ENCODE measurements at places on chromosomes 1 and 21. TPM values are rescaled to one million over a fixed set of nuclear protein-coding genes. Genes with fewer than 3 reads are reported as not detected.

- no peak for DNase-seq
These were observed 16.6 kb upstream of the EDEM3 start for GRCh38 chr1:184771190-184771691.

DNA sequence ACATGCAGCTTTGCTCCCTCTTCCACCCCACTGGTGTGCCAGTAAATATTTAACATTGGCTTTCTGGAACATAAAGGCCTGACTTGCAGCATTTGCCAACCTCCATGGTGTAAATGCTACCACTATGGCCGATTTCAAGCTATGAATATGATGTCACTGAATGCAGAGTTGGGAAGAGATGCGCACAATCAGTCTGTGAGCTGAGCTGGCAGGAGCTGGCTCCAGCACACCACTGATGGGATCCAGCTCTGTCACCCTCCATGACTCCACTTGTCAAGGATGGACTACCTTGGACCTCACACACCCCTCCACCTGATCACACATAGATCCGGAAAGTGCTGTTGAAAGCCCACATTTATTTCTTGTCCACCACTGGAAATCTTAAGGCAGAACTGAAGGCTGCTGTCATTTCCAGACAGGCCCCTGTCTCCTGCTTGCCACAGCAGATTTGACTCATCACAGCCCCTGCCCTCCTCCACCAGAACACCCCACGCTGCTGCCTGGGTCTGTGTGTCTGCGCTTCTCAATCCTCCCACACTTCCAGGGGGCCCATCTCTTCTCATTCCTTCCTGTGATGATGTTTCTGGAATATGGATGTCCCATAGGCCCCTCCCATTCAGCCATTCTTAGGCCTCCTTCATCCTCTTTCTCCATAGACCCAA is 82.2 kb upstream of the BCAR3 start:
- no peak for DNase-seq

DNA sequence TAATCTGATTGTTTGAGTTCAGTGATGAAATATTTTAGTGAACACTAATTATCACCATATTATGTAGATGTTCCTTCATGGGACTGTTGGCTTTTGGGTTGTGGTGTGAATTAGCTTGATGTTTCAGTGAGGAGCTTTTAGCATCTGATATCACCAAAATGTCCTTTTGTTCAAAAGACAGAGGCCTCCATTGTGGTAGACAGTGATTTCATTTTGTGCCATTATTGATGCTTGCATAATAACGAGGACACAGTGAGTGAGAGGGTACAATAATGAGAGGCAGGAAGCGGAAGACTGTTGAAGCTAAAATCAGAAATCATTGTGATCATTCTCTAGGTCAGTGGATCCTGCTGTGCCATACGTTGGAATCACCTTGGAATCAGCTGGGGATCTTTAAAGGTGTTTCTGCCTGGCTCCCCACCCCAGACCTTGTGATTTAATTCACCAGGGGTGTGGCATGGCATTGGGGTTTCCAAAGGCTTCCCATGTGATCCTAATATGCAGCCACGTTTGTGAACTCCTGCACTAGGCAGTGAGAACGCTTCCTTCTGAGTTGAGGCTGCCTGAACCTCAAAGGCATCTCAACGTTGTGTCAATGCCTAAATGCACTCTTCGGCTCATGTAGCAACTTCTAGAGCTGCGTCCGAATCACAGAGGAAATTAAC is 82.1 kb upstream of the KIF1B start:
- DNase-seq: no peak

LCE1F gene
- total RNA-seq: not detected

- DNase-seq: no peak
These were observed 21.6 kb downstream of the IRF2BP2 start for GRCh38 chr1:234588386-234588785.

DNA sequence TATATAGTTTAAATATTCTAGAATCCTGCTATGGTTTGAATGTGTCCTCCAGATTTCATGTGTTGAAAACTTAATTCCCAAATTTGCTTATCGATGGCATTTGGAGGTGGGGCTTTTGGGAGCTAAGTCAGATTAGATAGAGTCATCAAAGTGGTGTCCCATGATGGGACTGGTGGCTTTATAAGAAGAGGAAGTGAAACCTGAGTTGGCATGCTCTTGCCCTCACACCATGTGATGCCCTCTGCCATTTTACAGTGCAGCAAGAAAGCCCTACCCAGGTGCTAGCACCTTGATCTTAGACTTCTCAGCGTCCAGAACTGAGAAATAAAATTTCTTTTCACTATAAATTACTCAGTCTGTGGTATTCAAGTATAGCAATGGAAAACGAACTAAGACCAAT is 111.3 kb downstream of the TGFB2 start:
- no peak for DNase-seq

Data from adrenal gland (tissue), 19 donors.